ENCODE measurements at places on chromosomes 13 and 19. TPM values are rescaled to one million over a fixed set of nuclear protein-coding genes. Genes with fewer than 3 reads are reported as not detected.

Gene ZNF574
- 12.5 TPM for total RNA-seq

DNA sequence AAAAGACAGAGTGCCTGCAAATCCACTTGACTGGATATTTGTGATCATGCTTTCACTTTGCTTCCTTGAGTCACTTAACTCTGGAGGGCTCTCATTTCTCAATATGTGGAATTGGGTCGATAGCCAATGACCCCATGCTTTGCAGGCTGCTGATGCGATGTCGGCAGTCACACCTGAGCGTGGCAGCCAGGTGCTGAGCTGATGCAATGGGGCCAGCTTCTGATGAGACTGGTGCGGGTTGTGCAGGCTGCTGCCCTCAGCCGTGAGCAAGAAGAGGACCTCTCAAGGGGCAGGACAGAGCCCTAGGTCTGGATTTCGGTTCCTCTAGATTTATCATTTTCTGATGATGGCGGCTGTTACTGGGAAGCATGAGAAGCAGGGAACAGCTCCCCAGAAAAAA, 334.1 kb downstream of the TEX29 start:
- no peak for DNase-seq

- DNase-seq: no peak
Measured at GRCh38 chr19:11657307-11657706, 60.0 kb downstream of the ZNF627 start.

Gene KCNN1
- total RNA-seq: 0.36 TPM

GRCh38 chr13:35923347-35923746, 207.8 kb downstream of the DCLK1 start:
- no peak for DNase-seq

Gene TLE6
- 3.3 TPM for total RNA-seq

DNA sequence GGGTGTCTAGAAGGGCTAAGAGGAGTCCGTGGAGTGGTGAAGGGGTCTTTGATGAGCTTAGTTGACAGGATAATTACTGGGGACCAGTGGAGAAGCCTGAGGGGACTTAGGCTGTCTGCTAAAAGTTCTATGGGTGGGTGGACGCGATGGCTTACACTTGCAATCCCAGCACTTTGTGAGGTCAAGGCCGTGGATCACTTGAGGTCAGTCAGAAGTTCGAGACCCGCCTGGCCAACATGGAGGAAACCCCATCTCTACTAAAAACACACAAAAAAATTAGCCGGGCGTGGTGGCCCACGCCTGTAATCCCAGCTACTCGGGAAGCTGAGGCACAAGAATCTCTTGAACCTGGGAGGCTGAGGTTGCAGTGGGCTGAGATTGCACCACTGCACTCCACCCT, 2.8 kb upstream of the GSK3A start:
- DNase-seq: no peak

DNA sequence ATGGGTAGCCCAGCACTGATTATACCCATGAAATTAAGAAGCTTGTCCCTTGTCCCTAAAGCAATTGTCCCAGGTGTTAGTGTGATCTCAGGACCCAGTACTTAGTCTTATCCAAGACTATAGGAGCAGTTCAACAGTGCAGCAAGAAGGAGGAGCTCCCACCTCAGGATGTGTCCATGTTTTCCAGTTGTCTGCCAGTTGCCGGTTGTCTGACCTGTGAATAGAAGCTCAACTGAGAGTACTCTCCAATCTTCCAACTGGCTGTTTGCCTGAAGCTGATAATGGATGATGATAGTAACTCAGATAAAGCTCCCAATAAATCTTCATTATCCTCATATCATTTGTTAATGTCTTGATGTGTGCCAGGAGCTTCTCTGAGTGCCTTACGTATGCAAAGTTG, 107.2 kb upstream of the HTR2A start:
- DNase-seq: no peak

- DNase-seq: no peak
Measured at GRCh38 chr19:41688098-41688497, at the start of gene CEACAM7. TSS of gene CEACAM7 (minus strand) at chr19:41688270. CDS start at chr19:41688165, 105 bp downstream.

Gene ACER1
- 0.52 TPM for total RNA-seq

Data from activated naive CD4-positive, alpha-beta T cell treated with anti-CD3 and anti-CD28 coated beads, Interleukin-2, amount 50 U/mL, for 72 hours (primary cell).